ENCODE measurements at places on chromosomes 13 and 19. TPM values are rescaled to one million over a fixed set of nuclear protein-coding genes. Genes with fewer than 3 reads are reported as not detected.
A peak's percentile ranks its signal among the peaks of the same experiment; 100 is the strongest.

DNA sequence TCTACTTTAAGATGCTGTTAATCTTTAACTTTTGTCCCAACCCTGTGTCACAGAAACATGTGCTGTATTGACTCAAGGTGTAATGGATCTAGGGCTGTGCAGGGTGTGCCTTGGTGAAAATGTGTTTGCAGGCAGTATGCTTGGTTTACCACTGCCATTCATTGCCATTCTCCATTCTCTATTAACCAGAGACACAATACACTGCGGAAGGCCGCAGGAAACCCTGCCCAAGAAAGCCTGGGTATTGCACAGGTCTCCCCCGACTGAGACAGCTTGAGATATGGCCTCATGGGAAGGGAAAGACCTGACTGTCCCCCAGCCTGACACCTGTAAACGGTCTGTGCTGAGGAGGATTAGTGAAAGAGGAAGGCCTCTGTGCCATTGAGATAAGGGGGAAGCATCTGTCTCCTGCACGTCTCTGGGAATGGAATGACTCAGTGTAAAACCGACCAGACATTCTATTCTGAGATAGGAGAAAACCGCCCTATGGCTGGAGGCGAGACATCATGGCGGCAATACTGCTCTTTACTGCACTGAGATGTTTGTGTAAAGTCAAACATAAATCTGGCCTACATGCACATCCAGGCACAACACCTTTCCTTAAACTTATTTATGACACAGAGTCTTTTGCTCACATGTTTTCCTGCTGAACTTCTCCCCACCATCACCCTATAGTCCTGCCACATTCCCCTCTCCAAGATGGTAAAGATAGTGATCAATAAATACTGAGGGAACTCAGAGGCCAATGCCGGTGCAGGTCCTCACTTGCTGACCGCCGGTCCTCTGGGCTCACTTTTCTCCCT is 13.1 kb upstream of the ZNF888 start:
- H3K4me1 ChIP-seq, result peaks cover 13% of the 10 kb centered on the region
- H3K4me3 ChIP-seq, result no peak overlapping the region
- H3K27ac ChIP-seq, result no peak overlapping the region
- DNase-seq, result no peak

TEKTIP1 gene
- total RNA-seq, result 5.2 TPM

DNA sequence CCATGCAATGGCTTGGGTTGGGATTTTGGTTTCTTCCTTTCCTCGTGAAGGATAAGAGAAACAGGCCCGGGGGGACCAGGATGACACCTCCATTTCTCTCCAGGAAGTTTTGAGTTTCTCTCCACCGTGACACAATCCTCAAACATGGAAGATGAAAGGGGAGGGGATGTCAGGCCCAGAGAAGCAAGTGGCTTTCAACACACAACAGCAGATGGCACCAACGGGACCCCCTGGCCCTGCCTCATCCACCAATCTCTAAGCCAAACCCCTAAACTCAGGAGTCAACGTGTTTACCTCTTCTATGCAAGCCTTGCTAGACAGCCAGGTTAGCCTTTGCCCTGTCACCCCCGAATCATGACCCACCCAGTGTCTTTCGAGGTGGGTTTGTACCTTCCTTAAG is 24.1 kb downstream of the SPC24 start:
- H3K4me1 ChIP-seq, result peaks cover 6% of the 10 kb centered on the region
- H3K4me3 ChIP-seq, result no peak overlapping the region
- peak overlapping the region; percentile 14 for H3K27ac ChIP-seq
- no peaks in the 10 kb centered on the region for H3K27me3 ChIP-seq
- no peak for DNase-seq

ADGRE1 gene
- total RNA-seq, result not detected

DNA sequence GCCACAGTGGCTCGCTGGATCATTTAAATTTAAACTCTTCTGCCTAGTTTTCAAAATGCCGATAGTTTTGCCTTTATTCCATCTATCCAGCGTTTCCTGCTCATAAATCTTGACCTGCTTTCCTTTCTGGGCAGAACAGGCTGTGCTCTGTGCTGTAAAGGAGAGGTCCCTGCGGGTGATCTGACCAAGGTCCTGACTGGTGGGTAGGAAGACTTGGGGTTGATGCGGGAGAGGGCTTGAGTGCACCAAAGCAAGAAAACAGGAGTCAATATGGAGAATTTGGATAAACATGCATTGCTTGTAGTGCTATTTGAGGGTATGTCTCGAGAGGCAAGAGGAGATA is 533.6 kb downstream of the MYO16 start:
- no peak for DNase-seq
- H3K4me1 ChIP-seq, result peaks cover 19% of the 10 kb centered on the region
- H3K4me3 ChIP-seq, result no peak overlapping the region

WDR62 gene
- total RNA-seq, result 3.7 TPM

GRCh38 chr19:32322541-32322940 is 22.9 kb upstream of the ZNF507 start:
- peaks cover 4% of the 10 kb centered on the region for H3K27me3 ChIP-seq
- H3K4me3 ChIP-seq, result no peak overlapping the region
- H3K4me1 ChIP-seq, result peaks cover 3% of the 10 kb centered on the region
- no peak for DNase-seq

SIGLEC7 gene
- not detected for total RNA-seq

DNA sequence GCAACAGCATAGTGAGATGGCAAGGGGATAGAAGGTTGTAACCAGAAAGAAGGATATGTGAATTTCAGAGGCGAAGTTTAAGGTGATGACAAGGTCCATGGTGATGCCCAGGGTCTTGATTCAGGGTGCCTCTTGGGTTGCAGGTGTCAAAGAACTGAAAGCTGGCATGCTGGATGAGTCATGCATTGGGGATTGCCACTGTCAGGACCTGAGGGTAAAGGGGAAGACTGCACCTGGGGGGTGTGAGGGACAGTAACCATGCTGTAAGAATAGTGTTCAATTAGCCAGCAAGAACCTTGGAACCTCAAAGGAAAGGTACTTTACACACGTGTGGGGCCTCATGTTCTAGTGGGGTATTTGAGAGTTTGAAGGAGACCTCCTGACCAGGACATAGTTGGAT is 279.6 kb downstream of the SLC7A1 start:
- no peak overlapping the region for H3K27ac ChIP-seq
- no peaks in the 10 kb centered on the region for H3K4me1 ChIP-seq
- H3K27me3 ChIP-seq, result no peaks in the 10 kb centered on the region
- H3K4me3 ChIP-seq, result no peak overlapping the region

DNA sequence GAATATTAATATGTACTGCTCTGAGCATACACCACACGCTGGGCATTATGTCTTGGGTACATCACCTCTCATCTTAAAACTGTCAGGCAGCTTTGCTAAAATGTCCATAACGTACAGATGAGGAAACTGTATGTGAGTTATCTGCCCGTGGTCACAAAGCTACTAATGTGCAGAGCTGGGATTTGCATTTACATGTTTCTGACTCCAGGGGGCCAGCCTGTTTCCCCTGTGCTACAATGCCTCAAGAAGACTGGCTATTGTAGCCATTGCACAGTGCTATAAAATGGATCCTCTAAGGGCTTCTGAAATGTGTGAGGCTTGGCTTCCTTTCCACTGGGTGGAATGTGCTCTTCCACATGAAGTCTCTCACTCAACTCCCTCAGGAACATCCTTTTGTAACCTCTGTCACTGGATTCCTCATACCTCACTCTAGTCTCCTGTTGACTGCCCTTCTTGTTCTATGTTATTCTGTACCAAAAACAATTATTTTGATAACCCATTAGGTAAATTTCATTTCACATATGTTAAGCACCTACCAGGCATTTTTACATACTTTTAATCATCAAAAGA is 95.6 kb upstream of the HTR2A start:
- no peaks in the 10 kb centered on the region for H3K4me1 ChIP-seq
- H3K27ac ChIP-seq, result no peak overlapping the region
- H3K27me3 ChIP-seq, result no peaks in the 10 kb centered on the region

DNA sequence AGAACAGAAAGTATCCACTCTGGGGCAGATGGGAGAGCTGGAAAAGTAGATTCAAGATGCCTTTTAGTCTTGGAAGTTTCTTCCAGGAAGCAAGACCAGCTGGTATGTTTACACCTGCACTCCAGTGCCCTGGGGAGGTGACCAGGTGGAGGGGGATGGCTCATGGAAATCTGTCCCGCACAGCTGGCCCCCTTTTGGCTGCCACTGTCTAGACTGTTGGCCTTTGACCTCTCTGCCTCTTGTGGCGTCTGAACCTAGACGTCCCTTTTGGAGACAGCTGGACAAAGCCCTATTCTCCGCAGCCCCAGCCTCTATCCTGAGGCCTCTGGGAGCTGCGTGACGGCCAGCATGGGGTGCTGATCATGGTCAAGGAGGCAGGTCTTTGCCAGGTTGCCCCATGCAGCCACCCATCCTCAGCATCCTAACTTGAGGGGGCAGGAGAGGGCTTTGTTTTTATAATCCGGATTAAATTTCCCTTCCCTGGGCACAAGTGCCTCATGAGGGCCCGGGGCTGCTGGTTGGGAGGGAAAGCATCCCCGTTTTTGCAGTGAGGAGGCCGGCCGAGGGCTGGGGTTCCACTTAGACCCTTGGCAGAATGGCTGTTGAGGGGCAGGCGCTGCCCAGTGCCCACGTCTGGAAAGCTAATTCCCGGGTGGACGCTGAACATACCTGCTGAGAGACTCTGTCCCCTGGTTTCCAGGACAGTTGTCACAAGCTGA is 17.3 kb upstream of the GDF15 start:
- H3K27me3 ChIP-seq, result no peaks in the 10 kb centered on the region
- no peak for DNase-seq
- H3K4me1 ChIP-seq, result peaks cover 17% of the 10 kb centered on the region
- H3K4me3 ChIP-seq, result no peak overlapping the region
- no peak overlapping the region for H3K27ac ChIP-seq
